Adipose tissue (tissue), 3 donors: ENCODE measurements at places on chromosomes 6 and 20. TPM values are rescaled to one million over a fixed set of nuclear protein-coding genes. Genes with fewer than 3 reads are reported as not detected.

The ARMH2 gene
- polyA plus RNA-seq: not detected

The PRL gene
- 0.56 TPM for polyA plus RNA-seq

The JPH2 gene
- 3.0 TPM for polyA plus RNA-seq

The PBOV1 gene
- not detected for polyA plus RNA-seq

The SEL1L2 gene
- polyA plus RNA-seq: 0.90 TPM

The NMBR gene
- not detected for polyA plus RNA-seq

The FILIP1 gene
- polyA plus RNA-seq: 0.81 TPM

The ADGRB3 gene
- 0.08 TPM for polyA plus RNA-seq

The PRRT1 gene
- polyA plus RNA-seq: 1.4 TPM

The MTHFD1L gene
- 4.4 TPM for polyA plus RNA-seq

The LRRN4 gene
- polyA plus RNA-seq: 0.69 TPM

The MYCT1 gene
- 2.7 TPM for polyA plus RNA-seq

The ATP6V1G2 gene
- 0.48 TPM for polyA plus RNA-seq

The FAM184A gene
- 1.1 TPM for polyA plus RNA-seq

The NKX2-4 gene
- polyA plus RNA-seq: not detected

The SLC22A2 gene
- not detected for polyA plus RNA-seq

The SLC35D3 gene
- 0.06 TPM for polyA plus RNA-seq

The MEP1A gene
- 0.09 TPM for polyA plus RNA-seq

The COL11A2 gene
- polyA plus RNA-seq: 0.88 TPM

The MAS1 gene
- polyA plus RNA-seq: under 0.01 TPM

The GPSM3 gene
- 71.0 TPM for polyA plus RNA-seq

The RTF2 gene
- polyA plus RNA-seq: 90.2 TPM

The MICB gene
- polyA plus RNA-seq: 0.95 TPM

The FOXF2 gene
- 2.1 TPM for polyA plus RNA-seq

The CLVS2 gene
- polyA plus RNA-seq: not detected
